Fibroblast of skin of right quadriceps (primary cell): ENCODE measurements at places on chromosomes 13 and 19.

DNA sequence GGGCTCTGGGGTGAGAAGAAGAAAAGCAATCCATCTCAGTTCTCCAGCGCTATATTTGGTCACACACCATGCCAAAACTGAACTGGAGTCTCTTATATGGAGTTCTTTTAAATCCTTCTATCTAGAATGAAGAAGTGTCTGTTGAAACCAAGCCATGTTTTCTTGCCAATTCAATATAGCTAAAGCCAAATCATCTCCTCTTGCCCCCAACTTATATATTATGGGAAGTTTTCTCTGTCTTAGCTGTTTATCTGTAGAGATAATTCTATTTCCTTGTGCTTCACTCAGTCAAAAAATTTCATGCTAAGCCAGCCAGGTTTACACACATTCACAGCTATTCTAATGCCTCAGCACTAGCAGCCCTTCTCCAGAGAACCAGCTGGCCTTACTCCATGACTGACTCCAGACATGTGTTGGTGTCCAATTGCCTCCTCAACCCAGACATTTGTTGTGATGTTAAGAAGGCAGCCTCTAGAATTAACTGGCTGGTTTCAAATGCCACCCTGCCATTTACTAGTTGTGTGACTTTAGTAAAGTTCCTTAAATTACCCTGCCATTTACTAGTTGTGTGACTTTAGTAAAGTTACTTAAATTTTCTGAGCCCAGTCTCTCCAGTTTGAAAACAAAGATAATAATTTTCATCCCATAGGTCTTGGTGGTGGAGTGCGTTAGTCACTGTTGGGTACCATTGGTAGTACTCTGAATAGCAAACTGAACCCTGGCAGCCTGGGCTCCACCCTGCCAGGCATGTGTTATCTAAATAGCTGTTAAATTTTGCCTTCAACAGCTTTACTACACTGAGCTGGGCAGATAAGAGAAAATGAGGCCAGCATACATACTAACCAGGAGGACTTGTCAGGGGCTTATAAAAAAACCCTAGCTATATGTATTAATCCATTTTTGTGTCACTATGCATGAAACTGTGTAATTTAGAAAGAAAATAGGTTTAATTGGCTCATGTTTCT is 525.1 kb downstream of the LMO7 start:
- DNase-seq: no peak

DNA sequence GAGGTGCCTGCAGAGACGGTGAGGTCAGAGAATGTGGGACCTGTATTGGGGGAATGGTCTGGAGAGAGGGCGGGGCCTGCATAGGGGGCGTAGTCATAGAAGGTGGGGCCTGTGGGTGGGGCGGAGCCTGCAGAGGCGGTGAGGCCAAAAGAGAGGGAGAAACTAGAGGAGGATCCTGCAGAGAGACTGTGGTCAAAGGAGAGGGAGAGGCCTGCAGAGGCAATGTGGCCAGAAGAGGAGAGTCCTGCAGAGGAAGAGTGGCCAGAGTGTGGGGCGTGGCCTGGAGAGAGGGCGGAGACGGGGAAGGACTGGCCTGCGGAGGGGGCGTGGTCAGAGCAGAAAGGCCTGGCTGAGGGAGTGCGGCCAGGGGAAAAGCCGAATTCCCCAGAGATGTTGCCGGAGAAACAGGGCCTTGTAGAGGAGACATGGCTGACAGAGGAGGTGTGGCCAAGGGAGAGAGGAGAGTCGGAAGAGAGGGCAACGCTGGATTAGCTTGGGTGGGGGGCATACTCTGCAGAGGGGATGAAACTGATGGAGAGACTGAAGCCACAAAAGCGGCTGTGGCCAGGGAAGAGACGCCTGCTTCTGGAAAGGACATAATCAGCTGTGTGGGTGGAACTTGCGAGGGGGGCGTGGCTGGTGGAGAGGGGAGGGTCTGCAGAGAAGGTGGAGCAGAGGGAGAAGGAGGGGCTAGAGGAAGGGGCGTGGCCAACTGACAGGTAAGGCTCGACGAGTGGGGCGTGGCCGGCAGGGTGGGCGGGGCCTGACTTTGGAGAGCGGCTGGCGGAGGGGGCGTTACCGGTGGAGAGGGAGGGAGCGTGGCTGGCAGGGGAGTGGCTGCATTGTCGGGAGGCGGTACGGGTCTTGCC is 2.5 kb downstream of the PRR36 start:
- DNase-seq: peak; percentile 81

DNA sequence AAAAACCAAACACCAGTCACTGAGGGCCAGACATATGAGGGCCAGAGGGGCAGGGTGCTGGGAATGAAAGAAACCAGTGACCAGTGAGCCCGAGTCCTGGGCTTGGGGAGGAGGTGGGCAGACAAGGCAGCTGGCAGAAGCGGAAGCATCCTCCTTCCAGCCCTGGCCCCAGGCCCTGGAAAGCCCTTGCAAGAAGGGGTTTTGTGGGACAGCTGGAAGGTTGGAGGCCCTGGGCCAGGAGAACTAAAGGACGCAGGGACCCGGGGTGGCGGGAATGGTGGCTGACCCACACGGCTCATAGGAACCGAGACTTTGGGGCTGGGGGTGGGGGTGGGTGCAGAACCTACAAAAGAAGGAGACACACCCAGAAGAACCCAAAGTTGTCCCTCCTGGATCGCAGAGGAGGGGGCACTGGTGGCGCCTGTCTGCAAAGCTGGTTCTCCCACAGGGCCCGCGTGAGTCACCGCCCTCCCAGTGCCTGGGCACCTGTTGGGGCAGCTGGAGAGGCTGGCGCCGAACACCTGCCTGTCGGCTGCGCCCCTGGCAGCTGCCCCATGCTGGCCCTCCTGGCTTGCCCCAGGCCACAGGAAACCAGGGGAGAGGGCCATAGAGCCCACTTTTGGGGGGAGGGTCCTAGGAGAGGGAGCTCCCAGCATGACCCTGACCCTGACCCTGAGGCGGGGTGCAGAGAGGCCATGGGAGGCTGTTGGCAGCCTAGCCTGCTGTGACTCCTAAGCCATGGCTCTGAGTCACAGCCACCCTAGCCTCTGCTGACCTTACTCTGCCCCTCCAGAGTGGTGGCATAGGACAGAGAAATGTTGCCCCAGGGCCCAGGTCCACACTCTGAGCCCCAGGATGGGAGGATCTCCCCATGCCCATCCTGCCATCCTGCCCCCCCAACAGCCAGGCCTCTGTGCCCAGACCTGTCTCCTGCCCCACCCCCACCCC is 802 bp downstream of the DMPK start:
- DNase-seq: no peak

DNA sequence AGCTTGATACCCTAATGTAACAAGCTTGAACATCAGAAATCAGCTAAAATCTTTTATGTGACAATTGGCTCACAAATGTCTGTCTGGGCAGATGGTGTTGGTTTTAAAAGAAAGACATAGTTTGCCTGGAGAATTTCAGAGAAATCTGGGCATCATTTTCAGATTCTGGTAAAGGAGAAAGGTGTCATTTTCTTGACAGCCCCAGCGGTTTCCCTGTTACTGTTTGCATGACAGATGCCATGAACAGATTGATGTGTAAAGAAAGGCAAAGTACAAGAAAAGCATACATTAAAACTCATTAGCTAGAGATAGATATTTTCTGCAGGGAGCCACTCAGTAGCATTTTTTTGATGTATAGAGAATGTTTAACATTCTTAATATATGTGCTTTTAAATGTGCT is 987.9 kb downstream of the OLFM4 start:
- no peak for DNase-seq

- DNase-seq: peak; percentile 42
These were observed 25.5 kb upstream of the ATP12A start for GRCh38 chr13:24654741-24655140.

- DNase-seq: peak; percentile 12
These were observed 19.3 kb upstream of the RAB20 start for GRCh38 chr13:110580800-110581199.

DNA sequence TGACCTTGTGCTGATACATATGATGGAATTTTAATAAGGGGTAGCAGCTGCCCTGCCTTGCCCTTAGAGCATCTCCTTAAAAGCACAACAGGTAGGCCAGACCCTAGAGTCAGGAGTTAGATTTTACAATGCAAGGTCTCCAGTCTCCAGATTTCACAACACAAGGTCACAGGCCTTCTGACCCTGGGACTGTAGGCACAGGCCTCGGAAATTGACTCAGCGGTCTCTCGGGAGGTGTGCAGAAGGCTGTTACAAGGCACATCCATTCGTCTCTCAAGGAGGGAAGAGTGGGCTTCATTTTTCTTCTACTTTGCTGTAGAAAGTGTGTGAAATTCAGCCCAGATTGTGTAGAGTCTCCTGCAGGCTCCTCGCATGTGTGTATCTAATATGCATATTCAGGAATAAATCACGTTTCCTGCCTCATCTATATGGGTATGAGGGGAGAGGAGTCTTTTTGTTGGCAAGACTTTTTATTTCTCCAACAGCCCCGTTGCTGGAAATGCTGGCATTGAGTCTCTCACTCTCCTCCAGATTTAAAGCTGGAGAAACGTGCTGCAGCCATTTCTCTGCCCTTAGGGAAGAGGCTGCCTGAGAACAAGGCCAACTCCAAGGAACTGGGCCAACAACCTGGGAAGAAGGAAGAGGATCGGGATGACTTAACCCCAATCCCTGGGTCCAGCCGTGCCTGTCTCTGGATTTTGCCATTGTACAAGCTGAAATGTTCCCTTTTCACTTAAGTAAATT is 24.5 kb downstream of the UQCRFS1 start:
- no peak for DNase-seq

DNA sequence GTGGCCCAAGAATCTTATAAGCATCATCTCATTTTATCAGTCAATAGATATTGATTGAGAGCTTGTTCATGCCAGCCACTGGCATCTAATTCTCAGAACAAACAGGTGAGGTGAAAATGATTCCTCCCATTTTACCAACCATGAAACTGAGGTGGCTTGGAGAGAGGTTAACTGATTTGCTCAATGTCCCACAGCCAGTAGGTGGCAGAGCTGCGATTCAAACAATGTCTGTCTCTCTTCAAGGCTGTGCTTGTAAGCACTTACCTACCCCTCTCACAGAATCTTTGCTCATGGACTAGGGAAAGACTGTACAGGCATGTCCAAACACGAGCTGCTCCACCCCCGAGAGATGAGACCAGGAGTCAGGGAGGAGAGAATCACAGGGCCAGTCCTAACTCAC is 21.5 kb upstream of the GSX1 start:
- DNase-seq: no peak

GRCh38 chr13:110443622-110444225 is 117.8 kb downstream of the RAB20 start:
- DNase-seq: no peak

GRCh38 chr13:44417876-44418275 is 44.3 kb downstream of the SERP2 start:
- DNase-seq: no peak

- no peak for DNase-seq
These were observed 19.0 kb downstream of the ZNF790 start for GRCh38 chr19:36819130-36819630.

DNA sequence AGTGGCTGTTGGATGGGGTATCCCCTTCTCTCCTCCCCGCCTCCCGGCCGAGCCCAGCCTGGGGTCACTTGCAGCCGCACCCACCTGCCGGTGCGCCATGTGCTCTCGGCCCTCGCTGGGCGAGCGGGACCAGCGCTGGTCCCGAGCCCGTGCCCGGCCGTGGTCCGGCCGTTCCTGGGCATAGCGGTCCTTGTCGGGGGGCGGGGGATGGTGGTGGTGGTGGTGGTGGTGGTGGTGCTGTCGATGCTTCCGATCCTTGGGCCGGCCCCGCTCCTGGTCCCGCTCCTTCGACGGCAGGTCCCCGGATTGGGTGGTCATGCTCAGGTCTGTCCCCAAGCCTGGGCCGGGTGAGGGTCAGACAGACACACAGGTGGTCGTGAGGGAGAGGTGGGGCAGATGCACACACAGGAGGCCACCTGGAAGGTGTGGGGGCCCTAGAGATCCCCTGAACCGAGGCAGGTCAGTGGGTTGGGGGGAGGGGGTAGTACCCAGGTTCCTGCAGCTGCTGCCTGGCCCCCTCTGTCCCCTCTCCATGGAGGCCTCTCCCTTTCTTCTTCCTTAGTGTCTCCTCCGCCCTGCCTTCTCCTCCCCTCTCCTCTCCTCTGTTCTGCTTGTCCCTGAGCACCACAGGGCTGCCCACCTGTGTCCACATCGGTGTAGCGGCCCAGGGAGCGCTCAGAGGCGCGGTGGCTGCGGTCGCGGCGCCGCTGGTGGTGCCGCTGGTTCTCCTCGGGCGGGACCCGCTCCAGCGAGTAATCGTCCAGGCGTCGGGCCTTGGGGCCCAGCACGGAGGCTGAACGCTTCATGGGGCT is 58.7 kb downstream of the IER2 start:
- no peak for DNase-seq

GRCh38 chr19:29603308-29603707 is 2.8 kb upstream of the POP4 start:
- no peak for DNase-seq
